ENCODE measurements at places on chromosomes 6 and 20. TPM values are rescaled to one million over a fixed set of nuclear protein-coding genes. Genes with fewer than 3 reads are reported as not detected.

Gene RBM24
- 1.2 TPM for polyA plus RNA-seq

Gene RSPH3
- 21.1 TPM for polyA plus RNA-seq

Gene CCDC170
- 5.3 TPM for polyA plus RNA-seq

Gene GMPR
- polyA plus RNA-seq = 4.7 TPM

Gene MYB
- 5.7 TPM for polyA plus RNA-seq

Gene PRKN
- 7.7 TPM for polyA plus RNA-seq

Gene DBNDD2
- 22.7 TPM for polyA plus RNA-seq

Gene BANF2
- 0.38 TPM for polyA plus RNA-seq

Gene B4GALT5
- 51.5 TPM for polyA plus RNA-seq

Gene ATXN1
- 23.6 TPM for polyA plus RNA-seq

Gene SLC35D3
- polyA plus RNA-seq = not detected

Gene TEAD3
- 43.7 TPM for polyA plus RNA-seq

Gene MBOAT1
- polyA plus RNA-seq = 29.7 TPM

Gene PMEPA1
- polyA plus RNA-seq = 16.0 TPM

Gene MYLK4
- polyA plus RNA-seq = 1.8 TPM

Gene C6orf52
- polyA plus RNA-seq = 3.7 TPM

Gene SLC17A2
- polyA plus RNA-seq = 0.86 TPM

Gene TMEM170B
- polyA plus RNA-seq = 10.7 TPM

Gene HCK
- polyA plus RNA-seq = 1.8 TPM

Gene NR2E1
- not detected for polyA plus RNA-seq

Gene DNMT3B
- polyA plus RNA-seq = 10.1 TPM

Gene BPIFB1
- not detected for polyA plus RNA-seq

Gene MMP24
- polyA plus RNA-seq = 1.8 TPM

Gene SH3BGRL2
- polyA plus RNA-seq = 33.4 TPM

Gene ADGB
- polyA plus RNA-seq = 0.62 TPM

Gene PACSIN1
- 0.57 TPM for polyA plus RNA-seq

Gene VGLL2
- polyA plus RNA-seq = not detected

Gene SIGLEC1
- 1.1 TPM for polyA plus RNA-seq

Gene MDC1
- 53.0 TPM for polyA plus RNA-seq

Gene NKAIN2
- polyA plus RNA-seq = 20.6 TPM

Gene SAMD3
- polyA plus RNA-seq = 1.1 TPM

Gene SLC26A8
- polyA plus RNA-seq = 0.47 TPM

Gene HTR1E
- 0.55 TPM for polyA plus RNA-seq

Gene OPRM1
- 0.08 TPM for polyA plus RNA-seq

Gene ZGPAT
- polyA plus RNA-seq = 17.8 TPM

Gene SLC22A23
- polyA plus RNA-seq = 12.8 TPM

Gene RNASET2
- polyA plus RNA-seq = 55.2 TPM

Gene COL12A1
- 79.2 TPM for polyA plus RNA-seq

Gene SPEF1
- 1.7 TPM for polyA plus RNA-seq

Gene PPP1R16B
- 6.9 TPM for polyA plus RNA-seq

Gene PXDC1
- polyA plus RNA-seq = 18.5 TPM

Gene FAM229B
- 40.6 TPM for polyA plus RNA-seq

Gene DEF6
- 3.4 TPM for polyA plus RNA-seq

Gene BMP5
- polyA plus RNA-seq = 3.8 TPM

Gene PTP4A1
- 70.9 TPM for polyA plus RNA-seq

Gene MUC21
- not detected for polyA plus RNA-seq

Gene CAPN11
- polyA plus RNA-seq = 0.23 TPM

Gene CST5
- polyA plus RNA-seq = 0.18 TPM

Gene MYMX
- polyA plus RNA-seq = 0.62 TPM

Gene IL17A
- not detected for polyA plus RNA-seq

Gene C6orf141
- polyA plus RNA-seq = 2.0 TPM

Gene ZSCAN9
- 42.1 TPM for polyA plus RNA-seq
